ENCODE measurements at places on chromosomes 5 and 9.

- no peak for DNase-seq
Measured at GRCh38 chr9:80072451-80072850, 500.7 kb downstream of the TLE4 start.

- DNase-seq, result no peak
Measured at GRCh38 chr9:121857928-121858327, 206.5 kb downstream of the DAB2IP start.

DNA sequence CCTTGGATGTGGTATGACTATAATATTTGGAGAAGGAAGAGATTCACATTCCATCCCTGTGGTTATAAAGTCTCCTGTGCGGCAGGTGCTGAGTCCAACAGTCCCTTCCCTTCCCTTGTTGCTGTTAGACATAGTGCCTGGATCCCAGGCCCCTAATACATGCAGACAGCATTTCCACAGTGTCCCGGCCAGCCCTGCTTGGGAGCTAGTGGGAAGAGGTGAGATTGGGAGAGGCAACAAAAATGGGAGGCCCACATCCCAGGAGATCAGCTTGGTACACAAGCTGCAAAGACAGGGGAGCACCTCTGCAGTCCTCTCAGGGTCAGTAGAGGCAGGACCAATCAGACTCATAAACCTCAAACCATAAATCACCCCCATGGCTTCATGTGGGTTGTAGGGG is 3.3 kb upstream of the NEURL1B start:
- DNase-seq, result no peak

- no peak for DNase-seq
Measured at GRCh38 chr9:8365466-8366160, 566.0 kb upstream of the DMAC1 start.

GRCh38 chr5:130985776-130986175 is 179.3 kb downstream of the HINT1 start:
- DNase-seq, result no peak

GRCh38 chr9:105296877-105297287 is 52.4 kb downstream of the SLC44A1 start:
- no peak for DNase-seq

GRCh38 chr9:34456746-34457145 is 1.6 kb downstream of the FAM219A start:
- no peak for DNase-seq

- DNase-seq, result no peak
Measured at GRCh38 chr9:21744841-21745240, 57.6 kb upstream of the MTAP start.

- no peak for DNase-seq
Measured at GRCh38 chr5:61137835-61138234, 24.4 kb downstream of the SMIM15 start.

- DNase-seq, result no peak
Measured at GRCh38 chr5:145203193-145203592, 631.9 kb downstream of the PRELID2 start.

- DNase-seq, result no peak
Measured at GRCh38 chr9:106707738-106708474, 155.1 kb upstream of the ZNF462 start.

GRCh38 chr5:179342577-179342976 is 2.7 kb downstream of the ADAMTS2 start:
- no peak for DNase-seq

DNA sequence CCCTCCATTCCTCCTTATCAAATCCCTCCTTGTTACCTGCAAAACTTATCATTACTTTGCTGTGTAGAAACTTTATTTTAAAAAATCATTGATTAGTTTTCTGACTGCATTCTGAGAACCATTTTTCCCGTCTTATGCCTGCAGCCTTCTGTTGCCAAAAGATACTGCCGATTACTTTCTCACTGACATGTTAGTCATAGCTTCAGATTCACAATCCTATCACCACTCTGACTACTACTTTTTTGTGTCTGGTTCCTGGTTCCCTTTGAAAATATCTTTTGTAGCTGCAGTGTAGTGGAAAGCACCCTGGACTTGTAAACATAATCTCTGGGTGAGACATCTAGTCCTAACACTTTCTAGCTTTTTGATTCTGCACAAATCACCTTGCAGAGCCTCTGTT is 71.7 kb downstream of the NR2F1 start:
- no peak for DNase-seq

- no peak for DNase-seq
Measured at GRCh38 chr5:155089643-155090042, 76.1 kb downstream of the KIF4B start.

GRCh38 chr9:108274971-108275370 is 580.8 kb downstream of the ACTL7B start:
- DNase-seq, result no peak

DNA sequence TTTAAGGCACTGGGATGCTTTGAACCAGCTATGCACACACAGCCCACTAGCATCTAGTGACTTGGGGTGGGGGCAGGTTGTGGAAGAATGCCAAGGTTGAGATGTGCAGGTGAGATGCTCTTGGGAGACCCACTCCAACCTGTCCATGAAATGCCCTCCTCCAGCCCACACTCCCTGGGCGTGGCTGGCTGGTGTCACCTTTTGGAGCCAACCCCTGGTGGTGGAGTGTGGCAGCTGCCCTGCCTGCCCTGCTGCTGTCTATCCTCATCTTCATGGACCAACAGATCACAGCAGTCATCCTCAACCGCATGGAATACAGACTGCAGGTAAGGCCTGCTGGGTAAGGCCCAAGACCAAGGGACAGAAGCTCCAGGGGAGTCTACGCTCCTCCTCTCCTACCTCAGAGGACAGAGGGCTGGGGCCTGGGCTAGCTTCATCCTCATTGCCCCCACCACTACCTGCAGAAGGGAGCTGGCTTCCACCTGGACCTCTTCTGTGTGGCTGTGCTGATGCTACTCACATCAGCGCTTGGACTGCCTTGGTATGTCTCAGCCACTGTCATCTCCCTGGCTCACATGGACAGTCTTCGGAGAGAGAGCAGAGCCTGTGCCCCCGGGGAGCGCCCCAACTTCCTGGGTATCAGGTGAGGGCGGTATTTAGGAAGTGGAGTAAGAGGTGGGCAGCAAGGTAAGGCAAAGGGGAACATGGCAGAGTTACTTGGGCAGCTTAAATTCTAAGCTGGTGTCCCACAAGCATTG is 7.4 kb downstream of the SLC4A9 start:
- no peak for DNase-seq

- DNase-seq, result no peak
Measured at GRCh38 chr9:112032009-112032408, 135.4 kb downstream of the UGCG start.

- DNase-seq, result no peak
Measured at GRCh38 chr5:172074896-172075295, 68.5 kb upstream of the FBXW11 start.

- no peak for DNase-seq
Measured at GRCh38 chr9:92242260-92243136, 51.0 kb downstream of the IARS1 start.

GRCh38 chr9:126131066-126132010 is 195.3 kb upstream of the MVB12B start:
- DNase-seq, result peak; percentile 16

GRCh38 chr9:33619666-33620404 is 95.8 kb downstream of the ANKRD18B start:
- DNase-seq, result no peak

GRCh38 chr5:94884311-94884710 is 265.8 kb downstream of the SLF1 start:
- DNase-seq, result no peak

DNA sequence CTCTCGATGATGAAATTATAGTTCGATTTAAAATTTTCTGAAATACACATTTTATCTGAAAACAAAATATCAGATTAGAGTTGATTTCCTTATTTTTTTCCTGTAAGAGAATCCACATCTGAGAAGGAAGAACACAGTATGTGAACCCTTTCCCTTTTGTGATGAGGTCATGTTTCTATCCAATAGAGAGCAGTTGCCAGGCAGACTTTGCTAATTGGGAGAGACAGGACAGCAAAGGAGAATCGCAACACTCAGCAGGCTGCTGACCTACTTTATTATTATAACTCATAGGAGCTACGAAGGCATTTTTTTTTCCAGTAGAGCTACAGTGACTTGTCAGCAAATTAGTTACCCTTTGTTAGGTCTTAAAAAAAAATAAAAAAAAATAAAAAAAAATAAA is 242.1 kb downstream of the HCN1 start:
- DNase-seq, result no peak

DNA sequence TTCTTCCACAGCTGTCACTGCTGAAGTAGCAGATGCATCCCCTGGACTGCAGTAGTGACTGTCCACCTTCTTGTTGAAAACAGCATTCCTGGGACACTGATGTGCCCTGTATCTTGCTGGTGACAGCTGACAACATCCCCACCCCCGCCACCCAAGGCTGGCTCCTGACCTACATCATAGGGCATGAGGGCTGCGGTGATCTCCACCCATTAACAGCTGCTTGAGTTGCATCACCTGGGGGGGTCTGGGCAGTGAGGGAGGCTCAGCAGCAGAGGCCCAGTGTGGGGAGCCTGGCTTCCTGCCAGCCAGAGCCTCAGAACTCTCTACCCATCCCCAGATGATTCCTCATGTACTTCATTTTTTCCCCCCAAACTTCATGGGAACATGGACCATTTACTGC is 4.1 kb downstream of the PRUNE2 start:
- no peak for DNase-seq

DNA sequence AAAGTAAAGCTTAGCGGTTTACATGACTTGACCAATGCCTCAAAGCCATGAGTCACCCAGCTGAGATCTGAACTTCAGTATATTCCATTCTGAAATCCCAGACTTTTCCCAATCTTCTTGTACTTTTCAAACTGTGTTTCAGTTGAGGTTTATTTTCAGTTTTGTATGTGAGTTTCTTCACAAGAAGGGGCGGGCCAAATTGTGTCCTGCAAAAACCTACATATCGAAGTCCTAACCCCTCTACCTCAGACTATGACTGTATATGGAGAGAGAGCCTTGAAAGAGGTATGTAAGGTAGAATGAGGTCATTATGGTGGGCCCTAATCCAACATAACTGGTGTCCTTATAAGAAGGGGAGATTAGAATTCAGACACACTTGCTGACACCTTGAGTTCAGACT is 666 bp upstream of the TLR4 start:
- no peak for DNase-seq

DNA sequence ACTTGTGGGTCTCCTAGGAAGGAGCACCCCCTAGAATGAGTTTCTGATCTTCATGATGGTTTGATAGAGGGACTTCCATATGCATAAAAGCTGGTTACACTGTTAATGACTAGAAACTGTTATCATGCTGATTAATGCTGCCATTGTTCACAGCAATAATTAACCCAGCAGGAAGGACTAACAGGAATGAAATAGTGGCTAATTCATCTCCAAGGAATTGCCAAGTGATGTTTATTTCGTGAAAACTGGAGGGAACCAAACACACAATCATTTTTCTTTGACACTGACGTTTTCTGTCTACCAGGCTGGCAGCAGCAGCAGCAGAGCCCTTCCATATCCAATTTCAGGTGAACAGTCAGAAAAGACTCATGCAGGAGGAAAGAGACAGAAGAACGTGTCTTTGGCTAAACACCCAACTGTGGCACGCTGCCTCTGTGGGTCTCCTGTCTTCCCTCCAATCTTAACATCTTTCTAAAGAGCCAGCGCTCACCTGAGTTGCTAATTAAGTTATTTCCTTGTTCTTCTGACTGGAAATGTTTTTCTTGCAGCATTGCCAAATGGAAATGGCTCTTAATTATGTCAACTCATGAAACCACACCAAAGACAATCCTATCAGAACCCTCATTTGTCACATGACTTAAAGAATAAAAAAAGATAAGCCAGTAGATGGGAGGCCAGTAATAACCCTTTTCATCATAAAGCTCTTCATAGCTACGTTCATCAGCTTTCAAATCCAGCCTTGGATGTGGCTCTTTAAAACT is 181.5 kb downstream of the SLIT3 start:
- no peak for DNase-seq

GRCh38 chr9:98409719-98410118 is 154.3 kb upstream of the TBC1D2 start:
- DNase-seq, result no peak

- DNase-seq, result no peak
Measured at GRCh38 chr5:138226910-138227309, 13.8 kb upstream of the CDC23 start.

GRCh38 chr9:79431019-79431679 is 140.6 kb upstream of the TLE4 start:
- no peak for DNase-seq

DNA sequence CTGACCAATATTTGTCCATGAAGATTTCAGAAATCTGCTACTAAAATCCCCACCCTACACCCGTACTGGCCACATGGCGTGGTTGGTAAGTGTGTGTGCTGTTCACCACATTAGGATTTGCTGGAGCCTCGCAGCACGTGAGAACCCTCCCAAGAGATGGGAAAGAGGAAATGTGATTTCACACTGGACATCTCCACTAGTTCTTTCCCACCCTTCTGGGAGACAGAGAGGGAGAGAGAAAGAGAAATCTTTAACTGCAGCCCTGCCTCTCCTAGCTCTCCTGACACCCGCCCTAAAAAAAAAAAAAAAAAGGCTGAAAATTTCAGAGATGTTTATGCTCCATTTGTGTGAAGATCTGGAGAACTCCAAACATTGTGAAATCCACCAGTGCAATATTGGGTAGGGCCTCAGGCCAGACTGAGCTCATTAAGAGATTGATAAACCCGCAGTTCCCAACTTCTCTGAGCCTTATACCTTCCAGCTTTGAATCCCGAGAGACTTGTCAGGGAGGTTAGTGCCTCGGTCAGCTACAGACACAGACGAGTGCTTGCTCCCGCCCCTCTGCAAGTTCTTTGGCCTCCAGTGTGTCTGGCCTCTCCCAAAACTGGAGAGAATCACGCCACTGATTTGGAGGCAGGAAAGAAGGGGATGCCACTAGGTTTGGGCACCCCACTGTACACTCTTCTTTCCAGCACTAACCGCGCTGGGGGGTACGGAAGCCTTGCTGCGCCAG is 1.9 kb downstream of the SPRY4 start:
- DNase-seq, result no peak

GRCh38 chr5:123444016-123444415 is 20.8 kb upstream of the CEP120 start:
- no peak for DNase-seq

DNA sequence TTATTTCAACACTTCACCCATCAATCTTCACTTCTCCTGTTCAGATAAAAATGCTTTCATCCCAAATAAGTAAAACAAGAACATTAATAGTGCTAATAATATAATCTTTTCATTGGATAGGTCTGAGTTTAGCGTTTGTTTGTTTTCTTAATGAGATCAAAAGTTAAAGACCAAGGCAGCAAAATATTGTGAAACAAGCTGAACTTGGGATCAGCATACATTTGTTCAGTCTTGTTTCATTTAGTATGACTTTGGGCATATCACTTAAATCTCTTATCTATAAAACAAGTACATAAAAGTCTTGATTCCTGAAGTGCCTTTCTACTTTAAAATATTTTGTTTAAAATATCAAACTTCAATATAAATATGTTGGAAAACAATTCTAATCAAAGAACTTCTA is 13.4 kb upstream of the SNX24 start:
- no peak for DNase-seq

DNA sequence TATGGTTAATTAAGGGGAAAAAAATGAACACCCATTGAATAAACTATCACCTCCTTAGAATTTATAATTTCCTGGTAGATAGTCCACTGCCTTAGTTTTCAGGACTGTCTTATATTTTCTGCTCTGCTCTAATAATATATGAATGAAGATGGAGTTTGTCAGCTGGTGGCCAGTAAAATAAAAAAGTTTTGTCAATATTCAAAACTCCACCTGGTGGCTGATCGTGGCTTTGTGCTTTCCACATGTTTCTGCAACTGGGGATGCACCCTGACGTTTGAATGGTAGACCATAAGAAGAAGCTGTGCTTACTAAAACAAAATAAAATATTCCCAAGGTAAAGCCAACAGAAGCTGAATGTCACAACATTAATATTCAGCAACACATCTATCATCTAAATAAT is 286.6 kb upstream of the IZUMO3 start:
- DNase-seq, result no peak

GRCh38 chr5:6788956-6789649 is 75.9 kb downstream of the TENT4A start:
- no peak for DNase-seq

Data from stimulated activated CD8-positive, alpha-beta memory T cell treated with anti-CD3 and anti-CD28 coated beads, Interleukin-4, amount 100 ng/mL, for 48 hours (primary cell).